CD4-positive, CD25-positive, alpha-beta regulatory T cell (primary cell): ENCODE measurements at places on chromosomes 5 and 9. TPM values are rescaled to one million over a fixed set of nuclear protein-coding genes. Genes with fewer than 3 reads are reported as not detected.

GRCh38 chr5:120365656-120366446, 98.2 kb upstream of the PRR16 start:
- H3K27me3 ChIP-seq, result no peaks in the 10 kb centered on the region
- H3K4me1 ChIP-seq, result no peaks in the 10 kb centered on the region
- DNase-seq, result no peak
- no peak overlapping the region for H3K4me3 ChIP-seq
- no peak overlapping the region for H3K27ac ChIP-seq
- H3K36me3 ChIP-seq, result no peaks in the 10 kb centered on the region

GDNF gene
- not detected for total RNA-seq

DNA sequence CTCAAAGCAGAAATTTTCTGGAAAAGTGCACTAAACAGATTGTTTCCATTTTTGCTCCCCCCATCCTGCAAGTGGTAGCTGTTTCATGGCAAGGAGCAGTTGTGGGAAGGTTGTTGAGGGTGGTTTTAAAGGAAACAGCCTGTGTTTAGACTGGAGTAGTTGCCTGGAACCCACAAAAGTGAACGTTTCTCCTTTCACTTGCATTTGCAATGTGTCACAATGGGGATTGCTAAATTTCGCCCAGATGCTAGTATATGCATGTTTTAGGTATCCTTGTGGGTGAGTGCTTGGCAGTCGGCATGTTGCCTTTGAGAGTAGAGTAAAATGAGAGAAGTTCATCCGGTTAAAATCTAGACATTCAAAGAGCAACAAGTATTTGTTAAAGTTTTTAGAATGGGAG, 1099.9 kb upstream of the DMAC1 start:
- H3K36me3 ChIP-seq, result no peaks in the 10 kb centered on the region
- no peaks in the 10 kb centered on the region for H3K4me1 ChIP-seq
- no peak for DNase-seq

GAPT gene
- total RNA-seq, result 1.1 TPM

- no peak for DNase-seq
- H3K27ac ChIP-seq, result no peak overlapping the region
- H3K27me3 ChIP-seq, result no peaks in the 10 kb centered on the region
- H3K4me3 ChIP-seq, result no peak overlapping the region
Observed at GRCh38 chr5:312845-313244, 8.7 kb upstream of the AHRR start.

DNA sequence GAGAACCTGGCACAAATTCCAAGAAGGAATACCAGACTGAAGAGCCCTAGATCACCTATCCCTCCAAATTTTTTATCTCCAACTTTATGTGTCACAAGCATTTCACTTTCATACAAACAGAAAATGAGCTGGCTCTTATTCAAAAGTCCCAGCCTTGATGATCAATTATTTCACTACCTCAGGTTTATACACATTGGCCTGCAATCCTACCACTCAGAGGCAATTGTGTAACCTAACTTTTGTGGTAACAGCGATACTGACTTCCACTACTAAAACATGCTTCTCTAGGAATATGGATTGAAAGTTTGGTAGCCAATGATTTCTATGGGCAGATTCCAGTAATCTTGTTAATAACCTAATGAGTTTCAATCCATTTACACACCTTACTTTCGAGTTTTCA, 10.5 kb downstream of the RNF38 start:
- no peaks in the 10 kb centered on the region for H3K27me3 ChIP-seq
- H3K36me3 ChIP-seq, result peaks cover 28% of the 10 kb centered on the region
- DNase-seq, result no peak
- peaks cover 31% of the 10 kb centered on the region for H3K4me1 ChIP-seq
- H3K27ac ChIP-seq, result no peak overlapping the region

RNF183 gene
- total RNA-seq, result not detected

- H3K27ac ChIP-seq, result no peak overlapping the region
- DNase-seq, result no peak
- H3K4me3 ChIP-seq, result no peak overlapping the region
- no peaks in the 10 kb centered on the region for H3K36me3 ChIP-seq
- no peaks in the 10 kb centered on the region for H3K27me3 ChIP-seq
Observed at GRCh38 chr9:117169089-117169621, 245.7 kb downstream of the ASTN2 start.

- no peak overlapping the region for H3K27ac ChIP-seq
- H3K4me3 ChIP-seq, result no peak overlapping the region
- no peaks in the 10 kb centered on the region for H3K36me3 ChIP-seq
- no peaks in the 10 kb centered on the region for H3K27me3 ChIP-seq
- no peak for DNase-seq
Observed at GRCh38 chr5:162817364-162817763, 620.0 kb upstream of the CCNG1 start.

GRCh38 chr9:86990290-86990689, 43.0 kb upstream of the GAS1 start:
- H3K36me3 ChIP-seq, result no peaks in the 10 kb centered on the region
- no peak for DNase-seq
- H3K4me3 ChIP-seq, result no peak overlapping the region
- H3K27me3 ChIP-seq, result no peaks in the 10 kb centered on the region
- no peaks in the 10 kb centered on the region for H3K4me1 ChIP-seq

MARVELD2 gene
- total RNA-seq, result 0.52 TPM

GRCh38 chr5:83540783-83541182, 69.2 kb downstream of the VCAN start:
- H3K27me3 ChIP-seq, result peaks cover 2% of the 10 kb centered on the region
- no peak overlapping the region for H3K27ac ChIP-seq
- H3K4me3 ChIP-seq, result no peak overlapping the region
- no peak for DNase-seq
- no peaks in the 10 kb centered on the region for H3K4me1 ChIP-seq

- no peak for DNase-seq
- H3K27ac ChIP-seq, result no peak overlapping the region
- H3K27me3 ChIP-seq, result no peaks in the 10 kb centered on the region
Observed at GRCh38 chr9:34515959-34516358, 6.8 kb downstream of the ENHO start.

DNA sequence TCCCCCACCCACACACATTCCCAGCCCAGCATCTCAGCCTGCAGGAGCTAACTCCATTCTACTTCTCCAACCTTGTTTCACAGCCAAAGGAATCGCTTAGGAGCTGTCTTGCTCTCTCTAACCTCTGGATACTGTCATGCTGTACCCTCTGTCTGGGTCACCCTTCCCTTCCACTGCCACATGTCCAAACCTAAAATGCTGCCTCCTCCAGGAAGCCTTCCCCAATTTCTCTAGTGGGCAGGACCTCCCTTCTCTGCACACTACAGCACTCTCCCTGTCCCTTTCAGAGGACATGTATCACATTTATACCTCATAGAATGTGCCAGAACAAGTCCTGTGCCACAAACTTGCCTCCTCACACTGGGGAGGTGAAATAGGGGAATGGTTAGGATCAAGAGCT, 30.8 kb downstream of the WHRN start:
- no peak overlapping the region for H3K27ac ChIP-seq
- no peaks in the 10 kb centered on the region for H3K36me3 ChIP-seq
- DNase-seq, result no peak
- H3K4me1 ChIP-seq, result peaks cover 7% of the 10 kb centered on the region
- no peaks in the 10 kb centered on the region for H3K27me3 ChIP-seq

DNA sequence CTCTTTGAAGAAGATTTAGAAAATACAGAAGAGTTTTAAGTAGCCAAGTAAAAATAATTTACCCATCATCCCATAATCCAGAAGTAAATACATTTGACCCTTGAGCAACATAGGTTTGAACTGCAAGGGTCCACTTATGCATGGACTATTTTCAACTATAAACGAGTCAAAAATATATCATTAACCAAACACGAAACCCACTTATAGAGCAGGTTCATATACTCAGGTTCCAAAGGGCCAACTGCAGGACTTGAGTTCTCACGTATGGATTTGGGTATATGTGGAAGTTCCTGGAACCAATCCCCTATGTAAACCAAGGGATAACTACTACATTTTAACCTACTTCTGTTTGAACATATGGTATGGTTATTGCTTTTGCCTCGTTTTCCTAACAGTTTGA, 5.8 kb downstream of the ABITRAM start:
- no peak for DNase-seq
- H3K27me3 ChIP-seq, result no peaks in the 10 kb centered on the region
- peaks cover 5% of the 10 kb centered on the region for H3K36me3 ChIP-seq
- no peak overlapping the region for H3K4me3 ChIP-seq
- no peak overlapping the region for H3K27ac ChIP-seq

- no peak overlapping the region for H3K27ac ChIP-seq
- no peak overlapping the region for H3K4me3 ChIP-seq
- H3K27me3 ChIP-seq, result peaks cover 1% of the 10 kb centered on the region
- no peaks in the 10 kb centered on the region for H3K36me3 ChIP-seq
Observed at GRCh38 chr5:67680099-67680498, 483.5 kb upstream of the CD180 start.

SPATA31D4 gene
- total RNA-seq, result not detected

SLC6A19 gene
- not detected for total RNA-seq

PCDHA13 gene
- total RNA-seq, result not detected

IL3 gene
- not detected for total RNA-seq

- no peak overlapping the region for H3K27ac ChIP-seq
- no peaks in the 10 kb centered on the region for H3K36me3 ChIP-seq
- peaks cover 10% of the 10 kb centered on the region for H3K4me1 ChIP-seq
- no peak for DNase-seq
- H3K27me3 ChIP-seq, result peaks cover 30% of the 10 kb centered on the region
Observed at GRCh38 chr9:4293293-4293941, 6.5 kb downstream of the GLIS3 start.

- H3K4me1 ChIP-seq, result peaks cover 13% of the 10 kb centered on the region
- H3K4me3 ChIP-seq, result peak overlapping the region; percentile 34
- DNase-seq, result peak; percentile 42
- H3K27ac ChIP-seq, result no peak overlapping the region
Observed at GRCh38 chr9:221989-222776, 7.5 kb downstream of the DOCK8 start.

GRCh38 chr5:172322028-172322965, 38.7 kb upstream of the UBTD2 start:
- no peak overlapping the region for H3K27ac ChIP-seq
- DNase-seq, result no peak
- no peaks in the 10 kb centered on the region for H3K27me3 ChIP-seq
- H3K4me3 ChIP-seq, result no peak overlapping the region
- H3K36me3 ChIP-seq, result no peaks in the 10 kb centered on the region

C5orf58 gene
- not detected for total RNA-seq
